RPMI7951 (cell line): ENCODE measurements at places on chromosomes 3 and 15. TPM values are rescaled to one million over a fixed set of nuclear protein-coding genes. Genes with fewer than 3 reads are reported as not detected.
A peak's percentile ranks its signal among the peaks of the same experiment; 100 is the strongest.

DNA sequence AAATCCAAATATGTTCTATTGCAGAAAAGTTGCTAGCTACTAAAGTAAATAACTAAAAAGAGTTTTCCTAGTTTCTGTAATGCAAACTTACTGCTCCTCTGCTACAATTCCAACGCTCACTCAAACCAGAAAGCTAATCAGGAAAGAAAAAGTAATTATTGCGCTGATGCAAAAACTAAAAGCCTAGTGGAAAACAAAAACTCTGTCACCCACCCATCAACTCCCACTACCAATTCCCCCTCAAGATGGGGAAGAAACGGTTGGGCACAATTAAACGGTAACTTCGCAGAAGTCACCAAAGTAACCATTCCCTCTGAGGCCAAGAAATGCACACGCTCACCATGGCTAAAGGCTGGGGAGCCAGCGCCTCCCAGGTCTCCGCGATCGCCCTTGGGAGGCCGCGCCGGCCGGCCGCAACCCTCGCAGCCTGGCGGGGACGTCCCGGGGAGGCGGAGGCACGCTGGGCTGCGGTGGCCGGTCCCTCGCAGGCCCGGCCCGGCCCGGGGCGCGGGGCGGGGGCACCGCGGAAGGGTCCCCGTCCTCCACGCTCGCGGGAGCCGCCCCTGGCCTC, 684 bp downstream of the SLTM start:
- peak; percentile 54 for DNase-seq

Gene CISH
- total RNA-seq = 1.1 and 1.8 TPM in 2 replicates

DNA sequence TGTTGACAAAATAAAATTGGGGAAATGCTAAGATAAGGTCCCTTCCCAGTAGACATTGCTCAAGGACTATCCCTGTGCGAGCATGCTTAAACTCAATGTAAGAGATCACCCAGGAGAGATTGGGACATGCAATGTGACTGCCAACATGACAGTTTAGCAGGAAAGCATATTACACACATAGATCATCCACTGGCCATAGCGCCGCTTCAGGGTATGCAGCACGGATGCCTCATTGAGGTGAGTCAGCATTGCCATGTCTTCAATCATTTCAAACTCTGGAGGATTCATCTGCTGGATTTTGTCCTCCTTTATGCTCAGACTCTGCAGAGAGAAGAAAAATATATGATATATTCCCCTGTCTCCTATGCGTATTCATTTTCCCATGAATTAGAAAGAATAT, 8.9 kb downstream of the MYH15 start:
- DNase-seq = peak; percentile 40

- peak; percentile 82 for DNase-seq
Observed at GRCh38 chr15:69813881-69814280, 283.8 kb downstream of the TLE3 start.

DNA sequence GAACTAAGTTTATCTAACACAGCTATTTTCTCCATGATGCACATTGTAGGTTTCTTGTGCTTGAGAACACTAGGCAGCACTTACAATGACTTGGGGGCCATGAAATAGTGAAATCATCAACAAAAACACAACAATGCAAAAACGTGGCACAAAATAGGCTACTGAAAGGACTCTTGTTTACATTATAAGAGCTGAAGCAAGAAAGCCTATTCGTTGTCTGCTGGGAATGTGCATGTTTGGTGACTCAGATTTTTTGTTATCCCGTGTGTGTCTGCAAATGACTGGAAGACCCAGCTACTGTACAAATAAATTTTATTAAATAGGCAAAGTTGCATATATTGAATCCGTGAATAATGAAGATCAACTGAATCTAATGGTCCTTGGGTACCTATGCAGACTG, 85.0 kb downstream of the TCF12 start:
- DNase-seq = peak; percentile 65

- no peak for DNase-seq
Observed at GRCh38 chr3:170599091-170599490, 13.2 kb upstream of the SLC7A14 start.

Gene WDR49
- 0.12 TPM in 1 of 2 replicates, not detected in the other for total RNA-seq

Gene CLEC3B
- 1.7 and 2.4 TPM in 2 replicates for total RNA-seq

- DNase-seq = no peak
Observed at GRCh38 chr15:80203361-80203885, 48.6 kb downstream of the CTXND1 start.

Gene NANOGP8
- total RNA-seq = not detected in 2 replicates

DNA sequence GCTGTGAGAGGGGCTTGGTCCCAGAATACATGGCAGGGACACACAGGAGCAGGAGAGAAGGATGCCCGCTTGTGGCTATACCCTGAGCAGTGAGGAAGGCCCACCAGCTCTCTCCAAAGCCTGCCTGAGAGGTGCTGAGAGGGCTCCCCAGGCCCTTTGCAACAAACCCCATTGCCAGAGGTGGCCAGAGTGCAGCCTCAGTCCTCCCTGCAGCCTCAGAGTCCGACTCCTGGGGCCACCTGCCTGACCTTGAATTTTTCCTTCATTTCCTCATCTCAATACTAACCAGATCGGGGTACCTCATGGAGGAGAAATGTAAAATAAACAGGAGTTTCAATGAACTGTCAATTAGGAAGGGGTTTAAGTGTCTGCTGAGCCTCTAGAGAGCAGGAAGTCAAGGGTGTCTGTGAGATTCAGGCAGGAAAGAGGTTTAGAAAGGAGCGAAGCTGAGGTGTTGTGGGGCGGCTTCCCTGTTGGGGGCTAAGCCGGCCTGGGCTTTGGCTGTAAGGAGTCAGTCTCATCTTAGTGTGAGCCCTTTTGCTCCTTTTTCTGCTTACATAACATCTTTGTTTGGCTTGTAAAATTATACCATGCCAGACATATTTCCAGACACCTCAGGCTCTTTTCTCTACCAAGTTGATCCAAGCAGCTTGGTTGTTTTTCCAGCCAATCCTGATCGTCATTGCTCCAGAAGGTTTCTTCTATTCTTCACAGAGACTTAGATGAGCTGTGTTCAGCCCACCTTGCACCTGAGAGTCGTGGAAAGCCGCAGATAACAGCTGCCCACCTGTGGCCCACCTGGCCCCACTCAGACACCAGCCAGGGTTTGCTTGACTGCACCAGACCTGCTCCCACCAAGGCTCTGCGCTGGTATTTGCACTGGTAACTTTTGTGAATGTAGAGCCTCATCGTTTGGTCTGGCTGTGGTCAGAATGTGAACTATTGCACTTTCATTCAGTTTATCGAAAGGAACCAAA, 36.7 kb downstream of the CMTM7 start:
- no peak for DNase-seq

Gene CCR3
- 0.10 TPM in 1 of 2 replicates, not detected in the other for total RNA-seq

- DNase-seq = no peak
Observed at GRCh38 chr3:28028554-28028953, 212.9 kb upstream of the CMC1 start.

GRCh38 chr3:45479621-45480035, 91.3 kb downstream of the LARS2 start:
- peak; percentile 82 for DNase-seq

Gene TUBGCP4
- total RNA-seq = 16.9 and 17.6 TPM in 2 replicates

DNA sequence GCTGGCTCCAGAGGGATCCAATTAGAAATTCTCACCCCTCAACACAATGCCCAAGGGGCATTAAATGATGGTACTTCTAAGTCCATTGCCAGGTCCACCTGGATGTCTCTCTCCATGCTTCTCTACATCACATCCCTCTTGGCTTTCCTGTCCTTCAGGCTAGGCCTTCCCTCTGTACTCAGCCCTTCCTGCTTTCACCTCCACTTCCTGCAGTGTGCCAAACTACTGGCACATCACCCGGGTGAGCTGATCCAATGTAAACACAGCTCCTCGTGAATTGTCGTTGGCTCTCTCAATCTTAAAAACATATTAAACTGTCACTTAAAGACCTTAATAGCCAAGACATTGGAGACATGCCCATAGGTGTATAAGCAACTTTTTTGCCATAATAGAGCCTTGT, 4.0 kb downstream of the LMCD1 start:
- no peak for DNase-seq

Gene LMAN1L
- not detected in 2 replicates for total RNA-seq

Gene RTF1
- 24.1 and 25.1 TPM in 2 replicates for total RNA-seq

DNA sequence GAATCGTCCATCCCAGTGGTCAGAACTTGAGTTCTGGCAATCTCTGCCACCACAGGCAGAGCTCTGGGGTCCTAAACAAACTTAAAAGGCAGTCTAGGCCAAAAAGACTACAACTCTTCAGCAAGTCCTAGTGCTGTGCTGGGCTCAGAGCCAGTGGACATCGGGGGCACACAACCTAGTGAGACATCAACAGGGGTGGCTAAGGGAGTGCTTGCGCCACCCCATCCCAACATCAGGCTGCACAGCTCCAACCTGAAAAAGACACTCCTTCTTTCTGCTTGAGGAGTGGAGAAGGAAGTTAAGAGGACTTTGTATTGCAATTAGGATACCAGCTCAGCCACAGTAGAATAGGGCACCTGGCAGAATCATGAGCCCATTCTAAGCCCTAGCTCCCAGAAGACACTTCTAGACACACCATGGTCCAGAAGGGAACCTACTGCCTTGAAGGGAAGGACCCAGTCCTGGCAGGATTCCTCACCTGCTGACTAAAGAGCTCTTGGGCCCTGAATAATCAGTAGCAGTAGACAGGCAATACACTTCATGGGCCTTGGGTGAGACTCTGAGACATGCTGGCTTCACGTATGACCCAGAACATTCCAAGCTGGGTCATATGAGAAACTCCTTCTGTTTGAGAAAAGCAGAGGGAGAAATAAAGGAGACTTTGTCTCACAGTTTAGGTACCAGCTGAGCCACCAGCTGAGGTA, 72.0 kb downstream of the TFDP2 start:
- no peak for DNase-seq

Gene PARP15
- 0.10 TPM in 1 of 2 replicates, not detected in the other for total RNA-seq

DNA sequence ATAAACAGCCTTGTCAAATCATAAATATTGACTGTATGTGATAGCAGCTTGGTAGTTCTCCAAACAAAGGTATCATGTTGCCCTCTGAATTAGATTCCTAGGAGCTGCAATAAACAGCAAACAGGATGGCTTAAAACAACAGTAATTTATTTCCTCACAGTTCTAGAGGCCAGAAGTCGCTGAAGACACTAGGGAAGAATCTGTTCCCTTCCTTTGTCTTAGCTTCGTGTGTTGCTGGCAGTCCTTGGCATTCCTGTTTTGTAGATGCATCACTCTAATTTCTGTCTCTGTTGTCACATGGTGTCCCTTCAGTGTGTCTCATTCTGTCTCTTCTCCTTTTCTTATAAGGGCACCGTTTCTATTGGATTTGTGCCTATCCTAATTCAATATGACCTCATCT, 679.3 kb downstream of the OTOL1 start:
- DNase-seq = no peak

- DNase-seq = peak; percentile 29
Observed at GRCh38 chr3:186318135-186318534, 43.9 kb downstream of the DGKG start.

- DNase-seq = no peak
Observed at GRCh38 chr3:142960322-142960850, 3.1 kb downstream of the PAQR9 start.

DNA sequence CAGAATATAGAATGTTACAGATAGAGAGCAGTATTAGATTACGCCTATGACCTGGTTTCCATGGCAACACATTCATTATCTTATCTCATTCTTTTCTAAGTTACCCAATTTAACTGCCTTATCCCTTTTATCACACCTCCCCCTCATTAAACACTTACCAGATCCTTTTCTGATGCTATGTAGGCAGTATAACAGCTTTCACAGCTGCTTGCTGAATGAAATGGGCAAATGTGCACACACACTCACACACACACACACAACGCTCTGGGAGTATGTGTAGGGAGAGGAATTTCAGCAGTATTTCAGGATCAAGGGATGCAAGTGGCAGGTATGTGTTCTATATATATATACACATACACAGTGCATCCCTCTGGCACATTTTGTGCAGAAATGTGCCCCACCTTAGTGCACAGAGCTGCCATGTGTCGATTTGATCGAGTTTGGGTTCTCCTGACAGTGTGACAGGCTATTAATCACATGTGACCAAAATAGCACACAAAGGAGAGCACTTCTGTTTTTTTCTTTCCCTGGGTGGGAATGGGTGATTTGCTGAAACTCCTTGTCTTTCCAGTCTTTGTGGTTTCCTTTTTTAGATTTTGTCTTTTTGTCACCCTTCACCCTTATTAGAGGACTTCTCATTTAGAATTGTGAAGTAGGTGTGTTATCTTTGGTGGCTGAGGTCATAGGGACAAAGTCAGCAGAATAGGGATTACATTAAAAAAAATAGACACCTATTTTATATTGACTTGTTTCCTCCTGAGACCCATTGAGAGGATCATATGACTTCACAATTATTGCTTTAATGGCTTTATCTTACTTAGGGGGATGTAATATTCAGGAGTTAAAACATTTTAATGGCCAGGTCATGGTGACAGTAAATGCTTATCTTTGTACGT, 553.7 kb downstream of the PDCD6IP start:
- DNase-seq = no peak

Gene SLC28A1
- not detected in 2 replicates for total RNA-seq

Gene SLC27A2
- total RNA-seq = 0.39 TPM in 1 of 2 replicates, not detected in the other

- DNase-seq = peak; percentile 56
Observed at GRCh38 chr15:39508536-39508935, 72.3 kb upstream of the THBS1 start.

Gene LNP1
- total RNA-seq = 6.5 and 10.0 TPM in 2 replicates

Gene DNAH12
- total RNA-seq = 0.49 and 1.6 TPM in 2 replicates

GRCh38 chr3:60217156-60217911, 1033.9 kb downstream of the FHIT start:
- peak; percentile 22 for DNase-seq

DNA sequence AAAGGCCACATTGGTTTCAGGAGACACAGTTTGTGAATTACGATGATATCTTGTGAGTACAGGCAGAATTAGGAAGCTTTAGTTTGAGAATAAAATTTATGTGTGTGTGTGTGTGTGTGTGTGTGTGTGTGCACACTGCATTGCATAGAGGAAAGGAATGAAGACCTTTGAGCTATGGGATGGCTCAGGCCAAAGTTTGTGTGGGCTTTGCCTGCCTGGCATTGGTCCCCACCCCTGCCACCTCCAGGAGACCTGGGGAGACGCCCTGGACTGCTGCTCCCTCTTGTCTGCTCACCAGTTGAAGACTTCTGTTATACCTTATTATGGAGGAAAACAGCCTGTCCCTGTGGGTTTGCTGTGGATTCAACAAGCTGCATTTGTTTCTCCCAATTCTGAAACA, 37.2 kb downstream of the TIGIT start:
- DNase-seq = no peak

Gene ACKR4
- total RNA-seq = 0.98 and 2.6 TPM in 2 replicates

GRCh38 chr15:85044251-85044853, 62.7 kb downstream of the PDE8A start:
- DNase-seq = peak; percentile 69

Gene IMPG2
- total RNA-seq = under 0.01 TPM in 2 replicates

Gene KBTBD13
- not detected in 2 replicates for total RNA-seq

Gene CLRN1
- total RNA-seq = not detected in 2 replicates

- no peak for DNase-seq
Observed at GRCh38 chr3:97839944-97840343, 18.1 kb downstream of the CRYBG3 start.

DNA sequence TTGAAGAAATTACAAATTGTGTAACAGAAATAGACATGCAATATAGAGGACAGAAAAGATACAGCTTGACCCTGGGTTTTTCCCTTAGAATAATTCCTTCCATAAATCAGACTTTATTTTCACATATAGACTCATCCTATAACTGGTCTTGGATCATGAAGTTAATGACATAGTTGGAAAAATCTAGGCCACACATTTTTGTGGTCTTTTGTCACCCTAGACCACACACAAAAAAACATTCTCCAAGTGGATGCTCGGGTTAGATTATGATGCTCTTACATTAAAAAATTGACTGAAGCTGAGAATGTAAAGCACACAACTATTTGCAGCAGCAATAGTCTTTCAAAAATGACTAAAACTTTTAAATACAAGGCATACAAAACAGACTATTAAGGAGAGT, 7.5 kb upstream of the PLA2G4D start:
- DNase-seq = no peak
